ENCODE measurements at places on chromosomes 16 and 17.

DNA sequence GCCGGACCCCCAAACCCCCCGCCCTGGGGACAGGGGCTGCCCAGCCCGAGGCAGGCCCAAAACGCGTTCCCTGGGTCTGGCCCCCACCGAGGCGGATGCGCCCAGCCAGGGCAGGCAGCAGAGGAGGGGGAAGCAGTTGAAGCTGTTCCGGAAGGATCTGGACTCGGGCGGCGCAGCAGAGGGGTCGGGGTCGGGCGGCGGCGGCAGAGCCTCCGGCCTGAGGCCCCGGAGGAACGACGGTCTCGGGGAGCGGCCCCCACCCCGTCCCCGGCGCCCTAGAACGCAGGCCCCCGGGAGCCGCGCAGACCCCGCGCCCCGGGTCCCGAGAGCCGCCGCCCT, 22.9 kb upstream of the ZFPM1 start:
- DNase-seq, result no peak

- no peak for DNase-seq
Observed at GRCh38 chr17:79837888-79838521, 1.2 kb downstream of the CBX4 start.

DNA sequence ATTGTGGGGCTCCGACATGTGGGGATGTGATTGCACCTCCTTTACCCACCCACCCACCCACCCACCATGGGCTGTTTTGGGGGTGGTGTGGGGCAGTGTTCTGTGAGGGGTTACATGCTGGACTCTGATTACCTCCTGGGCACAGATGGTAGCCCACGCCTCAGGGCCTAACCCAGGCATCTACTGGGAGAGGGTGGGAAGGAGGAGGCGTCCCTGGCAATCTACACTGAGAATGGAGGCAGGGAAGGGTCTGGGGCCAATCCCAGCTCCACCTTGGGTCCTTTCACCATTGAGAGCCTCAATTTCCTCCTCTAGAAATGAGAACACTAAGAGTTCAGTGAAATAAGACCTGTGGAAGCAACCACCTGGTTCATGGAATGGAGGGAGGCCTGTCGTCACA, 11.7 kb upstream of the DOK4 start:
- no peak for DNase-seq

- DNase-seq, result peak; percentile 75
Observed at GRCh38 chr17:28726226-28726626, at the start of gene TLCD1. TLCD1 (minus strand) TSS chr17:28726233; CDS start chr17:28726097, 136 bp downstream.

DNA sequence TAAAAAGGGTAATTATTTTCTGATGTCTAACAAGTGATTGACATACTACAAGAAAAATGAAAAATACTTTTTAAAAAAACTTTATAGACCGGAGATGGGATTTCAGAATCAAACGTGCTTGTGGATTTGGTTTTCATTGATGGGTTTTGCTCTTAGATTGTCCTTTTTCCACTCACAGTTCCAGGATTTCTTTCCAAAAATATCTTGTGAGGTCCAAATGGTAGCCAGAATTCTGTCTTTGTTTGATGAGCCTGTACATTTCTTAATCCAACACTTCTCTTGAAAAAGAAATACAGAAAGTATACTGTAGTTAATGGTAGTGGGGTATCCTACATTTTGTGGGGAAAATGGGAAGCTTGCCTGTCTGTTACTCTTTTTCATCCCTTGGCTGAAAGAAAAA, 329.3 kb downstream of the KCNJ2 start:
- no peak for DNase-seq

- no peak for DNase-seq
Observed at GRCh38 chr16:81710596-81710995, 68.5 kb upstream of the PLCG2 start.

GRCh38 chr17:40075201-40075941, 12.6 kb downstream of the THRA start:
- no peak for DNase-seq

DNA sequence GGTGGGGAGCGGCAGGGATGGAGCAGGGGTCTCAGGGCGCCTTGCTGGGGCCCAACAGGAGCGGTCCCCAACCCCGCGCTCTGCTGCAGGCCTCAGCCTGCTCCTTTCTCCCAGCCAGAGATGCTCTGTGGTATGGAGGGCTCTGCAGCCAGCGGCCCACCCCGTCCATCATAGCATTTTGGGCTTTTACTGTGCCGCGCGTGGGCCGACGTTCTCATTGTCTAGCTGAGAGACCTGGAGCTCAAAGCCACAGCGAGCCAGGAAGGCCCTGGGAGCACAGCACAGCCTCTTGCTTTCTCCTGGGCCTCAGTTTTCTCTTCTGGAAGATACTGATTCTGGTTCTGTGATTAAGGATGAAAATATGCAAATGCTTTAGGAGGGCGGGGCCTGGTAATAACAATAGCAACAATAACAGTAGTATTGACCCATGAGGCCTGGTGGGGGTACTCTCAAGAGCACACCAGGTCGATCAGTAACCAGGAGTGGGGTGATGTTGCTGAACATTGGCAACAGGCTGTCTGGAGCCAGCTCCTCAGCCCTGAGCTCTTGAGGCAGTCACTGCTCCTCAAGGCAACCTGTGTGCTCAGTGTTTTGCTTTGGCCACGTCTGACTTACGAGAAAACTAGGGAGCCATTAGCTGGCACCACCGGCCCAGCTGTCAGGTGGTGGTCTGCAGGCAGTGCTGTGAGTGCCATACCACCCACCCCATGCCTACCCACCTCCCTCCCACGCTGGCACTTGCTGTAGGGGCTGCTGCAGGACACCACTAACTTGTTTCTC, 1.1 kb upstream of the RASD1 start:
- DNase-seq, result no peak

- DNase-seq, result no peak
Observed at GRCh38 chr17:6475411-6475810, 31.2 kb downstream of the PIMREG start.

DNA sequence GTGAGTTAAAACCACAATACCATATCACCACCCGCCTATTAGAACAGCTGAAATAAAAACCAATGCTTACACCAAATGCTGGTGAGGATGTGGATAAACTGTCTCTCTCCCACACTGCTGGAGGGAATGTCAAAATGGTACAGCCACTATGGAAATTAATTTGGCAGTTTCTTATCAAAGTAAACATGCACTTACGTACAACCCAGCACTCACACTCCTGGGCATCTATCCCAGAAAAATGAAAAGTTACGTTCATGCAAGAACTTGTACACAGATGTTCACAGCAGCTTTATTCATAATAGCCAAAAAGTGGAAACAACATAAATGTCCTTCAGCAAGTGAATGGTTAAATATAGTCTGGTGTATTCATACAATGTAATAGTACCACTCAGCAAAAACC, 173.2 kb upstream of the MYOCD start:
- no peak for DNase-seq

GRCh38 chr16:53855511-53855910, 151.6 kb downstream of the FTO start:
- no peak for DNase-seq

DNA sequence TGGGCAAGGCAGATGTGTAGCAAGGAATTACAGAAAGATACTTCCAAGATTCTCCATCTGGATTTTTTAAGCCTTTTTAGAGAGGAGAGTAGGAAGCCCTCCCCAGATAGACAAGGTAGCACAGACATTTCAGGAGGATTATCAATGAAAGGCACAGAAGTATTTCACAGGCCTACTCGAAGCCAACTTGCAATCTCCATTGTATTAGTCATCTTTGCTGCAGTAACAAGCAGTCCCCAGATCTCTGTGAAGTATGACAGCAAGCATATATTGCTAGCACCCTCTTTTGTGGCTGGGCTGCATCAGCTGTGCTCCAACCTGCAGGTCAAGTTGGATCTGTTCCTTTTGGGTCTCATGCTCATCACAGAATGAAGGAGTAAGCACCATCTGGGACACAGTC, 101.6 kb downstream of the MAF start:
- no peak for DNase-seq

- no peak for DNase-seq
Observed at GRCh38 chr17:2051061-2051932, 3.6 kb upstream of the HIC1 start.

- no peak for DNase-seq
Observed at GRCh38 chr16:4700380-4700996, 7.1 kb downstream of the NUDT16L1 start.

DNA sequence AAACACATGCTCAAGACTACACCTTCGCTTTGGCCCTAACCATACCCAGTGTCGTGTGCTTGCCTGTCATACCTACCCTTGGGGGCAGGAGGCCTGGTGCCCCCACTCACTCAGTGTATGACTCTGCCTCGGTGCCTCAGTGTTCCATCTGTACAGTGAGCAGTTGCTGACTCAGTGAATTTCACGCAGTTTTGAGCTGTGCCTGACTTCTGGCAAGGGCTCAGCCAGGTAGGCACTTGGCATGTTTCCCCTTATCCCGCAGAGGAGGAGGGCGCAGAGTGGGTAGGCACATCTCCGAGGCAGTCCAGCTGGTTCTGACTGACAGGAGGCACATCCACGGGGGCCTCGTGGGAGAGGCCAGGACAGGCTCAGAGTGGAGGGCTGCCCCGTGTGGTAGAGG, 148.9 kb upstream of the CIBAR2 start:
- DNase-seq, result no peak

DNA sequence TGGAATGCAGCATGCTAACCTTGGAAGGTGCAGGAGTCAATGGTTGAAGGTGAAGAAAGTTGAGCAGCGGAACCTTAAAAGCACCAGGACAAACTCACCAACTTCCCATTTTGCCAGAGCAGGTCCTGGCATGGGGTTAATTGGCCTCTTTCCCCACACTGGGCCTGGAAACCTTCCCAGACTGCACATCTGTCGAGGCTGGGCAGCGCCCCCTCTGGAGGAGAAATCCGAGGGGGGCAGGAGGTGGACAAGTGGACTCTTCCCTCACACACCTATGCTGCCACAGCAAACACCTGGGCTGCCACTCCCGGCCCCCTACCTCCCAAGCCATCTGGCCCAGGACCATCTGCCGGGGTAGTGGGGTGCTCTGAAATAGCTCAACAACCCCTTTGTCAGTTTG, 232.4 kb downstream of the CBLN1 start:
- no peak for DNase-seq

- DNase-seq, result no peak
Observed at GRCh38 chr16:86353948-86354347, 156.4 kb upstream of the FOXF1 start.

- DNase-seq, result no peak
Observed at GRCh38 chr16:12321311-12321842, 344.8 kb downstream of the SNX29 start.

- no peak for DNase-seq
Observed at GRCh38 chr16:23131931-23132621, 17.2 kb downstream of the USP31 start.

DNA sequence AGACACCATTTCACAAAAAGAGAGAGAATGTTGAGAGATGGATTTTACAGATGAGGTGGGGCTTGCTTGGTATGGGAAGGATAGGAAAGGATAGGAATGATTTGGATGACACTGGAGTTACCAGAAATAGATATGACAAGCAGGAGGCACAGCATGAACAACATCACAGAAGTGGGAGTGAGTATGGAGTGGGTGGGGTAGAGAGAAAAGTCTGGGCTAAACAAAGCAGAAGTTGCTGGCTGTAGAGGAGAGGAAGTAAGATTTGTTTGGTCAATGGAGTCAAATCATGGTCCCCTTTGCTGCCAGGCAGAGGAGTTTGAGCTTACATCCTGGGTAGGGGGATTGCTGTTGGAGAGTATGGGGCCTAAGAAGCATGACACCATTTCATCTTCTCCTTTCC, 101.7 kb downstream of the VAT1L start:
- DNase-seq, result no peak

DNA sequence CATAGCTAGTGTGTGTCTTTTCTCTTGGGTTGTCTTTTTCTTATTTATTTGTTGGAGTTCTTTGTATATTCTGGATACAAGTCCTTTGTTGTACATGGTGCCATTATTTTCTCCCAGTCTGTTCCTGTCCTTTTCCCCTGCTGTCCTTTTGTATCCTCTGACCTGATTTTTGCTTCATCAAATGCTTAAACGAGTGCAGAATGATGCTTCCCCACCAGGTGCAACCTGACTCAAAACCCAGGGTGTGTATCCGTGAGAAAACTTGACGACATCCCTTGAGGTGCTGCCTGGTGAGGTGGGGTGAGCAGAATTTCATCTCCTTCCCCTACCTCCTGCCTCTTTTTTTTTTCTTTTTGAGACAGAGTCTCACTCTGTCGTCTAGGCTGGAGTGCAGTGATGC, 88.6 kb downstream of the NTN1 start:
- no peak for DNase-seq

- DNase-seq, result no peak
Observed at GRCh38 chr16:24972608-24973220, 42.5 kb downstream of the ARHGAP17 start.

GRCh38 chr17:16935241-16935663, 36.7 kb downstream of the TNFRSF13B start:
- no peak for DNase-seq

DNA sequence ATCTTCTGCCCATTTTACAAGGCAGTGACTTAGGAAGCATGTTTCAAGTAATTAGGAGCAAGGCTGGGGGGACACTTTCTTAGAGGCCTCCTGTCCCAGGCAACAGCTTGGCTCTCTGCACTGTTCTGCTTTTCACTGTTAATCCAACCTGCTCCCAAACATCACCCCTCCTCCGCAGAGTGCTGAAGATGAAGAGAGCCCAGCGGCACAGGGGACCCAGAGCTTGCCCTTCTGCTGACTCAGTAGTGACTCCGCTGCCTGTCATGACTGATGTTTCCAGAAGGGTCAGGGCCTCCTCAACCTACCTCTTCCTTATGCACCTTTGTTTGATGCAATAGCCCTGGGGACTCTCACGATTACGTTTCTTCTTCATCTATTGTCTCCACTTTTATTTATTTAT, 38.9 kb upstream of the NDRG4 start:
- no peak for DNase-seq

DNA sequence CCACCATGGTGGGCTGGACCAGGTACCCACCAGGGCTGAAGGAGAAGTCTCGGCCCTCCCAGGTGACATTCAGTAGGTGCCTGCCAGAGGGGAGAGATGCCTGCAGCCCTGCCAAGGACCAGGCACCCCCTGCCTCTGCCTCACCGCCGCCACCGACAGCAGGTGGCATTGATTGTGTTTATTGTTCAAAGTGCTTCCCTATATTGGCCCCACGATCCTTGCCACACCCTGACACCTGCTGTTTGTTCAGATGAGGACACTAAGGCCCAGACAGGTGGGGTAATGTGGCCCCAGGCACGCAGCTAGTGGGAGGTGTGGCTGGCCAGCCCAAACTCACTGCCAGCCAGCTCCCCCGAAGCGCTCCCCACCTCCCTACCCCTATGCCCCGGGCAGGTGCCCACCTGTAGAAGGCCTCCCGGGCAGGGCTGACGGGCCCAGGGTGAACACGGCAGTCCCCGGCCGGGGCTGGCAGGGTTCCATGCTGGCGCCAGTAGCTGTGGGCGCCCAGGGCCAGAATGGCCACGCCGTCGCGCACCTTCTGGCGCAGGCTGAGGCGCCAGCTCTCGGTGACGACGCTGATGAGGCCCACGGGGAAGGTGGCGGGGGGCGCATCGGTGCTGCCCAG, 8.0 kb downstream of the GRIN2C start:
- DNase-seq, result no peak

Measured in GM12892 (cell line).